ENCODE measurements at places on chromosomes 1 and 21.

- DNase-seq, result no peak
These were observed 33.3 kb upstream of the DUSP10 start for GRCh38 chr1:221775206-221775605.

- DNase-seq, result no peak
These were observed 136.5 kb downstream of the RERE start for GRCh38 chr1:8680664-8681650.

DNA sequence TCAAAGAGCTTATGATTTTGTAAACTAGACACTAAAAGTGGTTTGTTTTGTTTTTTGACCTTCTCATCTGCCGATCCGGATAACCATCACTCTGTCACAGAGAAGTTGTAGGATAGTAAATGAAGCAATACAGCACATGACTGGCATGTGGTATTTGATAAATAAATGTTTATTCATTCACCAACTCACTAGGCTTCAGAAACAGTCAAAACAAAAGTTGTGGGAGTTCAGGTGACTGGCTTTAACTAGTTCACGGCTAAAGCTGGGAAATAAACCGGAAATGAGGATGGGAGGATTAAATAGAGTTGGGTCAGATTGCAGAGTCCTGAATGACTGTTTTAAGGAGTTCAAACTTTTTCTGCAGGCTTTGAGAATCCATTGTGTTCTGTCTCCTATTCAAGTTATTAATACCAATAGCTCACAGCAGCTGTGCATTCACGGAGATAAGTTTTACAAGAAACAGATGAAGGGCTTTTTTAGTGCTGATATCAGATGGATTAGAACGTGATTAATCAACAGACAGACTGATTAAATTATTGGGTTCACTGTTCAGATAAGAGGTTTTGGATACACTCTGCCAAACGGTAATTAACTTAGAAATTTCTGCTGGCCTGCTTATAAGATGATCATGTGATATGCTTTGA lies 463.3 kb downstream of the DPYD start:
- DNase-seq, result no peak

GRCh38 chr1:248183996-248184395 lies 9.4 kb downstream of the OR2M2 start:
- no peak for DNase-seq

DNA sequence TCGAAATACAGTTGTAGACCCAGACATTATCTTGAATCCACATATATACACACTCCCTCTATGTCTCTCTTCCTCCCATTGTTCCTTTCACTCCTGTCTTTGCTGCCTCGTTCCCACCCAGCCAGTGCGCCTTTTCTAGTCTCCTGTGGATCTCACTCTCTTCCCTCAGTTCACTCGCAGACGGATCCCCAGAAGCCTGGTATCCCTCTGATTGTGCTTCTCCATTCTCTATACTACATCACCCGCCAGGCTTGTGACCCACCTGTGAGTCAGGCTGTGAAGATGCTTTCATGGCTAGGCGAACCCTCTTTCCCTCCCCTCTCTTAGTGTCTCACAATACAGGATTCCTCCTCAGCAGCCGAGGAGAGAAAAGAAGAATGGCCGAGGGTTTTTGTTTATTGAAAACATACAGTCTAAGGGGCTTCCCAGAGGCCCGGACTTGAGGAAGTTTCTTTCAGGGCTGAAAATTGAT lies 1.5 kb downstream of the HCN3 start:
- no peak for DNase-seq

DNA sequence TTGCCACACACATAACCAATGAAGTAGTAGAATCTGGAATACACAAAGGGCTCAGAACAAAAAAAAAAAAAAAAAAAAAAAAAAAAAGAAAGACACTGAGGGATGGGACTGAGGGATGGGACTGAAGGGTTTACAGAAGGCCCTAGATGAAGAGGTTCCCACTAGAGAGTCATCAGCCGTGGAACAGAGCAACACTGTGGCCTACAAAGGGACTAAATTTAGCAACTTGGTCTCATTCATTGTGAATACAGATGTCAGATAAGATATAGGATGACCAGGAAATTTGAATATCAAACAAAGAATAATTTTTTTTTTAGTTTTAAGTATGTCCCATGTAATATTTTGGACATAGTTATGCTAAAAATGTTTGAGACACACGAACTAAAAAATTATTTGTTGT lies 62.1 kb downstream of the GLUL start:
- no peak for DNase-seq

DNA sequence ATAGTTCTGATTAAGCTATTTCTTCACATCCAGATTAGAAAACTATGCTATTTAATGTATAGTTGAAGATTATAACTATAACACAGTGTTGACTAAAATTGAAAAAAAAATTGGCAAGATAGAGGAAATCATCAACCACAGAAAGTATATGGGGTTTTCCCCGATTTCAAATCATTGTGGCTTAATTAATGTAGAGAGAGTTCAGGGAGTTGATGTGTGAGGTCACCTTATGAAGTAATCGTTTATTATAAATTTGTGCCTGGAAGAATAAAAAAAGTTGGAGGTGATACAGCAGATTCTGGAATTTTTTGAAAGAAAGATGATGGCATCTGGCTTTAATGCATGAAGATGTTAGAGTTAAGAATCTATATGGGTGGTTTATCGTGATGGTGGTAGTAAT lies 84.3 kb downstream of the PTGS2 start:
- DNase-seq, result no peak

- no peak for DNase-seq
These were observed 155.5 kb downstream of the GLUL start for GRCh38 chr1:182235952-182236650.

Measured in AG09309 (cell line).